Natural killer cell (primary cell): ENCODE measurements at places on chromosomes 13 and 19.

GRCh38 chr13:39893808-39894207, 238.3 kb downstream of the COG6 start:
- no peak for DNase-seq

DNA sequence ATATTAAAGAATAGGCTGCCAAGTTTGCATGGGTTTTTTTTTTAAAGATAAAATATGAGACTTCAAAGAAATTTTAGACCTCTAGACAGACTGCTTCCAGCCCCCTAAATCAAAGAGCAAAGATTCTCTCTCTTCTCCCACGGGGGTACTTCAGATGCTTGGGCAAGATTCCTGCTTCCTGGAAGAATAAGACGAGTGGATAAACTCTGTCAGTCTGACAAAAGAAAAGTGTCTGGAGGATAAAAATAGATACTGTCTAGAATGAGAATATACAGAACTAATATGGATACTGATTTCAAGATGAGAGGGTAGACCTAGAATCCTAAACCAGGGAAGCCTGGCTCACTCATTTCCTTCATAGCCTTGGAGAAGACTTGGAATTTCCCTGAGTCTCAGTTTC, 435.1 kb downstream of the FOXO1 start:
- DNase-seq, result no peak

DNA sequence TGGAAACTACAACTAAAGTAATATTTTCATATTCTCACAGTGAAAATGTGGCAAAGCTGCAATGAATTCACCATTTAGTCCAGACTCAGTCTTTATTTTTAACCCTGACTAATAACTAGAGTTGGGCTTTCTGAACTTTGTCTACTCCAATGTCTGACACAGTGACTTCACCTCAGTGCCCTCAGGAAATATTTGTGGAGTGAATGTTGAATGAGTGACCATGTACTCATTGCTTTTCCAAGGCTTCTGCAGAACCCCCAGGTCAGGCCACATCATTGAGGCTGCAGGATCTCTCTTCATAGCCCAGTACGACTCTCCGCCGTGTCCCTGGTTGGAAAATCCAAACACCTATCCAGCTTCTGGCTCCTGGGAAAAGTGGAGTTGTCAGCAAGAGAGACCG, 1.8 kb downstream of the ZNF175 start:
- DNase-seq, result no peak

DNA sequence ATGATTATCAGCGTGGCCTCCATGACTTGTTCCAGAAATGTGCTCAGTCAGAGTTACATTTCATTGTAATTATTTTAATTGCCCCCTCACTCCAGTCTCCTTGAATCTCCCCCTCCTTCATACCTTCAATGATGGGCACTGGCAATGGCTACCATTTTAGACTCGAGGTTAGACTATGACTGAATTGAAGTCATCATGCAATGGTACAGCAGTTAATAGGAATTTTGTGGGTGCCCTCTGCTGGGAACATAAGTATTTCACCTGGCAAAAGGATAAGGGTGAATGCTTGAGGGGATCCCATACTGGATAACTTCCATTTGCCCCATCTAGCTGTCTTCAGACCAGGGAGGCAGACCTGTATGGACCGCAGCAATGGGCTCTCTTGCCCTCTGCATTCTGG, 32.2 kb upstream of the USP12 start:
- no peak for DNase-seq

DNA sequence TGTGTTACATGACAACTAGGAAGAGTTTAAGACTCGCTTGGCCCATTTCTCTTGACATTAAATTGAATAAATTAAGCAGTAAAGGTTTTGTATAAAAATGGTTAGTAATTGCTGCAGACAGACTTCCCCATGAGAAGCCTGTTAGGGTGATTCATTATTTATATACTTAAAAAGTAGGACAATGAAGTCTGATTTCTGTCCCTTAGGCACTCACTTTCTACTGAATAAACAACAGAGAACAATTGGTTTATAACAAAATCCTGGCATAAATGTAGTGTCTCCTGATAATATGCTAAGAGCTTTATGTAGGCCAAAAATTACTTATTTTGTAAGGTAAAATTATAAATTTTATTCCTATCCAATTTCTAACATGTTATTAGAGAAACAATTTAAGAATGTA, 2138.5 kb upstream of the PCDH20 start:
- no peak for DNase-seq
